ENCODE measurements at places on chromosomes 5 and 9.

DNA sequence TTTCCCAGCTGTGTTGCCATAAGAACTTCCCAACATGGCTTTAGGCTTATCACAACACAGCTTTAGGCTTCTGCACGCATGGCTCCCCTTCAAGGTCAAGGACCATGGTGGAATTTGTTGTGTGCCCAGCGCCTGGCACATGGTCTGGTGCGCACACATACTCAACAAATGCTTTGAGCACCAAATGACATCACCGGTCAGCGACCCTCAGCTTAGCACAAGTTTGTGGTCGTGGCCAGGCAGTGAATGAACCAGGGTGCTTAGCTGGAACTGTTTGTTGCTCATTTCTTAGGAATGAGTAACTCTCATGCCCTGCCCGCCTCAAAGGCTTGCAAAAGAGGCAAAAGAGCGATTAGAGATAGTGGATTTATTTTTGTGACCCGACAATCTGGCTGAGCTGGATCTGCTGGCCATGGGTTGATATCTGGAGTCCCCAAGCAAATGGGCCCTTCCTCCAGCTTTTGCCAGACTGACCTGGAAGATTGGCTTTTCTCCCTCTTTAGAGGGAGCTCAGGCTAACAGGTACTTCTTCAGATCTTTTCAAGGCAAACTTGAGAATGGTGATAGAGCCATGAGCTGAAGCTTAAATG, 58.9 kb downstream of the DAP start:
- DNase-seq, result peak; percentile 26

- DNase-seq, result no peak
Observed at GRCh38 chr9:137762414-137763061, 115.0 kb upstream of the CACNA1B start.

DNA sequence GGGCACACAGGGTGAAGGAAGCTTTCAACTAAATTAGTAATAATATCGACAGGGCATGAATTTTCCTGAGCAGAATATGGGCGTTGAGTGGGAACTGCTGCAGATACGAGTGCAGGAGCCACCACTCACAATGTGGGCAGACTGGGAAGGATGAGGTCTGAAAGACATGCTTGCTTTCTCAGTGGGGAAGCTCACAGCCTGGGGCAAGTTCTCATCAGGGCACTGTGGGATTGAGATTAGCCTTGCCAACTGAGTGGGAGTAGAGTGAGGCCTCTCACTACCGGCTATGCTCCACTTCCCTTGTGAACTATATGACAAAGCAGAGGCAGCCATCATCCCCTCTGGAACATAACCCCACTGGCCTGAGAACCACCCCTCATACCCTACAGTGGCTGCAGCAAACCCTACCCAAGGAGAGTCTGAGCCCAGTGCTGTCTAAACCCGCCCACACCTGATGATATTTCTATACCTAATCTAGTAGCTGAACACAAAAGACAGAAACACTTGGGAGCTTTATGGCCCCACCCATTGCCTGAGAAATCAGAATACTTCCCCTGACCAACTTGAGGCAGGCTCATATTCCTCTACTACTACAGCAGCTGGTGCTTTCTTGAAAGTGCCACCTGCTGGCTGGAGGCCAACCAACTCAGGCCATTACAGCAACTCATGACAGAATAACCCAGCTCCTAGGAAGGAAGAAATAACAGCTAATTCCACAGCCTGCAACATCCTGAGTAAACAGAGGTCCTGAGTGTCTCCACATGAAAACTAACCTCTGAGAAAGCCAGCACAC, 173.7 kb upstream of the SPEF2 start:
- DNase-seq, result no peak

- DNase-seq, result no peak
Observed at GRCh38 chr9:112743216-112743836, 7.2 kb upstream of the SNX30 start.

DNA sequence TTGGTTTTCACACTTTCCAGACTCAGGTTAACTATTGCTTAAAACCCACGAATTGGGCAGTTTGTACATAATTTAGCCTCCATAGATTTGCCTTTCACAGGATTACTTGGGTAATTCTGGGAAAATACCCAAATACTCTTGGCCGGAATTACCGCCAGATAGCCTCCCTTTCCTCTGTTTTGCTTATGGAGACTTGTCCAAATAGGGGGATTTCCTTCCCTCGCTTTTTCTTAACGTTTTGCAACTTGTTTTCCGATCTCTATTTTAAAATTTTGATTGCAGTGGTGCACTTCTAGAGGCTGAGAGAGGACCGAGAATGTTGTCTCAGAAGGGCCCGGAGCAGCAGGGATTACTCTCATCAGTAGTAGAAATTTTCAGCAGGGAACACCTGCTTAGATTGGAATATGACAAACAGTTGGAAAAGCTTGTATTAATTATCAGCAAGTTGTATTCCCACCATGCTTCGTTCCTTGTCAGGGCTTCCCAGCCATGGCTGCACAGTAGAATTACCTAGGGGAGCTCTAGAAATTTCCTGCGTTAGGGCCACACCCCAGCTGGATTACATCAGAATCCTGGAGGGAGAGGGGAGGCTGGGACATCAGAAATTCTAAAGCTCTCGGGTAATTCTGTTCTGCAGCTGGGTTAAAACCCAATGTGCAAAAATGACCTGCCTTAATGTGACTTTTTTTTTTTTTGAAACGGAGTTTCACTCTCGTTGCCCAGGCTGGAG, 329.1 kb downstream of the SH3GL2 start:
- no peak for DNase-seq

GRCh38 chr5:146722361-146722779, 156.2 kb downstream of the PPP2R2B start:
- DNase-seq, result no peak

DNA sequence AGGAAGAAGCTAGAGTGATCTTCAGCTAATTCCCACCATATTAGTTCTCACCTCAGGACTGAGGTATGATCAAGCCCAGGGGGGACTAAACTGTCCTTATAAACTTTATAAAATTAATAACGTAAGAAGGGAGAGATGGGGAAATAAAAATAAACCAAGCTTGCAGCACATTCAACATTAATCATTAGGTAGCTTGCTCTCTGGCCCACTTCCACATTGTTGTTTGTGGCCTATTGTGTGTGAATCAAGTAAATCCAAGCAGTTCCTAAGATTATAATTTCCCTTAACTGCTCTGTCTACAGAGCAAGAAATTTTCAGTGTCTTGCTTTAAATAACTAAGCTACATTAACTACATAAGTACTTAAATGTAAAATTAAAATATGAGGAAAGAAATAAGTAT, 131.3 kb upstream of the ABCA1 start:
- no peak for DNase-seq

- no peak for DNase-seq
Observed at GRCh38 chr5:170312666-170313065, 15.1 kb upstream of the LCP2 start.

DNA sequence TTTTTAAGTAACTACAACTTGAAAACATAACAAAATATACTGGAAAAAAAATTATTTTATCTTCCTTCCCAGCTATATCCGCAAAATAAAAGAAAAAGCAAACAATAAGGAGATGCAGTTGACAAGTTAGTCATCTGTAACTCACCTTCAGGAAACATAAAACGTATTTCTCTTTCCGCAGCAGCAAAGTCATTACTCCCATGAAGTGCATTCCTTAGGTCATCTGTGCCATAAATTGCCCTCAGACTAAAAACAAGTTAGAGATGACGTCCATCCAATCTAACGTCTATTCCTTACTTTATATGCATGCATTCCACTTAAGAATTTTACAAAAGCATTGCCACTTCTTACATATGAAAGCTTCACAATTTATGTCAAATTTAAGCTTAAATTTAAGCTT, 10.9 kb downstream of the NME5 start:
- no peak for DNase-seq

GRCh38 chr9:119177196-119177595, 192.0 kb downstream of the BRINP1 start:
- DNase-seq, result no peak
